ENCODE measurements at places on chromosomes 16 and 17. TPM values are rescaled to one million over a fixed set of nuclear protein-coding genes. Genes with fewer than 3 reads are reported as not detected.

- no peak for DNase-seq
These were observed 19.5 kb downstream of the ANKRD40 start for GRCh38 chr17:50688245-50688644.

DNA sequence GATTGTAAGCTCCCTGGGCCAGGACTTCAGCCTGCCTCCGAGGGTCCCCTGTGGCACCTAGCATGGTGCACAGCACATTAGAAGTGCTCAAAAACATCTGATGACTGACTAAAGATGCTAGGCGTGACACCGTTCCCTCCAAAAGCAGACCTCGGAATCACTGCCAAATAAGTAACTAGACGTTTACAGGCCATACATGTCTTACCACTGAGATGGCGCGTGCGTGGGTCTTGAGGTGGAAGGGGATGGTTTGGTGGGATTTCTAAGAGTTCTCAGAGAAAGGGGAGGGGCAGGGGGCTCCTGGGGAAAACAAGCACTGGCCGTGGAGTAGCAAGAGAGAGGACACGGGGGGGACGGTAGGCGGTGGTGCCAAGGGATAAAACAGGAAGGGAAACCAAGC, 12.4 kb downstream of the MPO start:
- no peak for DNase-seq

DNA sequence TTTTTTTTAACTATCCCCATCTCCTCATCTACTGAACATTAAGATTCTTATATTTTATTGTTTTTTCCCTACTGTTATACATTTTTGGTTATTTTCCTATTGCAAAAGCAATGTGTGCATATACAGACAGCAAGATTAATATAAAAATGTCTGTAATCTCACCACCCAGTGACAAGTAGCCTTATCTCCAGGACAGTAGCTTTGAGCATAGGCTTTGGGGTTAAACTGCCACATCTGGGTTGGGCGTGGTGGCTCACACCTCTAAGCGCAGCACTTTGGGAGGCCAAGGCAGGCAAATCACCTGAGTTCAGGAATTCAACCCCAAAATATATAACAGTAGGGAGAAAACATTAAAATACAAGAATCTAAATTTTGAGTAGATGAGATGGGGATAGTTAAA, 27.4 kb upstream of the SSTR2 start:
- DNase-seq = no peak

The CACNG3 gene
- not detected for total RNA-seq

Measured in activated T-cell treated with anti-CD3 and anti-CD28 coated beads, Interleukin-2, amount 50 U/mL, for 4 hours (primary cell).